ENCODE measurements at places on chromosomes 13 and 19. TPM values are rescaled to one million over a fixed set of nuclear protein-coding genes. Genes with fewer than 3 reads are reported as not detected.

FREM2 gene
- under 0.01 TPM for total RNA-seq

RXFP2 gene
- total RNA-seq: not detected

EEF1AKMT1 gene
- total RNA-seq: 4.6 TPM

ATXN8OS gene
- total RNA-seq: not detected

SIGLEC5 gene
- not detected for total RNA-seq

DNA sequence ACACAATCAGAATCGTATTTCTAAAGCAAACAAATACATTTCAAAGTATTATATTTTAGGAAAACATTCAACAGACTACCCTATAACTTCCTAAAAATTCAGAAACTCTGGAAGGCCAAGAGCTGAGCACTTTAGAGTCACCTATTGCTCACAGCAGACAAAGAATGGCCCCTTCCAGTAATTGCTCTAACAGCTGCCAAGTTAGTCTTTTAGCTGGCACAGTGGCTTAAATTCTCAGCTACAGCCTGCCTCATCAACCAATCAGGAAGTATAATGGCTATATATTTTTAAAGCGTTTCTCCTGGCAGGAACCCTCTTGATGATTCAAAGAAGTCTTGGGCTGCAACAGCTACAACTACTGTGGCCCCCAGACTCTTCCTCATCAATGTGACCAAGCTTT lies 14.9 kb upstream of the SLITRK5 start:
- peak; percentile 7 for DNase-seq

GRCh38 chr19:18760440-18761383 lies 30.4 kb downstream of the COMP start:
- DNase-seq: no peak

DNA sequence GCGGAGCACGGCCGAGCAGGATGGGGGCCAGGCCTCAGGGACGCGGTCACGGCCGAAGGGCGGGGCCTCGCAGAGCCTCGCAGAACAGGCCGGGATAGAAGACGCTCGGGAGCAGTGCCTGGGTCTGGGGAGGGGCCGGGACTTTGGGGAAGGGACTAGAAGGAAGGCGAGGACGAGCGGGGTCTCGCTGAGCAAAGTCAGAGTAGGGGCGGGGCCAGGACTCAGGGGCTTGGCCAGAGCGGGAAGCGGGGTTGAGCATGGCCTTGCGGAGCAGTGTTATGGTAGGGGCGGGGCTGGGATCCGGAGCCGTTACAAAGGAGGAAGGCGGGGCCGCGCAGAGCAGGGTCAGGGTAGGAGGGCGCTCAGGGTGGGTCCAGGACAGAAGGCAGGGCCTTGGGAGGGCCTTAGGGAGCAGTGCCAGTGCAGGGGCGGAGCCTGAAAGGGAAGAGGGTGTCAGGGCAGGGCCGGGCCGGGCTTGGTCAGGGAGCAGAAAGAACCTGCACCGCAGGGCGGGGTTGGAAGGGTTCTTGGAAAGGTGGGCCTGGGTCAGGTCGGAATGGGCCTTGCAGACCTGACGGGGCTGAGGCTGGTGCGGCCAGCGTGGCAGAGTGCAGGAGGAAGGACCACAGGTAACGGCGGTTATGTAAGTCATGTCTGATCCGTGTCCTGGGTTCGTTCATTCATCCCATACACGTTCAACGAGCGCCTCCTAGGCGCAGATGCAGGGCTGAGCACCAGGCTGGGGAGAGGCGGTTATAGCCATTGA lies 533 bp upstream of the ATP8B3 start:
- DNase-seq: peak; percentile 89

GRCh38 chr13:112103961-112104880 lies 37.3 kb downstream of the SOX1 start:
- DNase-seq: no peak

DNA sequence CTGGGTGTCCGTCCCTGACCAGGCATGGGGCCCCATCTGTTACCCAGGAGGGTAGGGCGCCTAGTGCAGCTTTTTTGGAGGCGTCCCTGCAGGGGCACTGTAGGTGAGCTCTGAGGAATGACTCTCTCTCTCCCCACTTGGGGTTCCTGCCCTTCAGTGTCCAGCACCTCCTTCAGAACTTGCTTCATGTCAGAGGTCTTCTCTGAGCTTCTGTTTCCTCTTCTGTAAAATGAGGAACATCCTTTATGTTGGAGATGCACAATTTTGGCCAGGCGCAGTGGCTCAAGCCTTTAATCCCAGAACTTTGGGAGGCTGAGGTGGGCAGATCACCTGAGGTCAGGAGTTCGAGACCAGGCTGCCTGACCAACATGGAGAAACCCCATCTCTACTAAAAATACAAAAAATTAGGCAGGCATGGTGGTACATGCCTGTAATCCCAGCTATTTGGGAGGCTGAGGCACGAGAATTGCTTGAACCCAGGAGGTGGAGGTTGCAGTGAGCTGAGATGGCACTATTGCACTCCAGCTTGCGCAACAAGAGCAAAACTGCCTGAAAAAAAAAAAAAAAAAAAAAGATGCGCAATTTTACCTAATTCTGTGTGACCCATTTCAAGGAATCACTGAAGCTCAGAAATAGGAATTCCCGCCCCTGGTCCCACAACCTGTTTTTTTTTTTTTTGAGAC lies 15.2 kb upstream of the PIK3R2 start:
- no peak for DNase-seq

DNA sequence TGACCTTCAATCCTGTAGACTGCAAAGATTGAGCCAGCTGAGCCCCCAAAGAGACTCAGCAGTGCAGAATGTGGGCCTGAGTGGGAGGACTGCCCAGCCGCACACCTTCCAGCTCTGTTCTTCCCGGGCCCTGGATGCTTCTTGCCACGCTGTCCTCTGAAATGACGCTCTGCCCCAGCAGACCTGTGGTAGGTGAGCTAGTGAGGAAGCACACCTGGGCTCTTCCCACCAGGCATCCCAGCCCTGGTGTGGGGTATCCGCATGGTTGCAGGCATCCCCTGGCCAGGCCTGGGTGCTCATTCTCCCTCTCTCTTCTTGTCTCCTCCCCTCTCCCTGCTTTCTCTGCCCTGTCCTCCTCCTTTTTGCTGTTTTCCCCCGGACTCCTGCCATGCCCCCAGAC lies 9.8 kb upstream of the MZF1 start:
- no peak for DNase-seq

DNA sequence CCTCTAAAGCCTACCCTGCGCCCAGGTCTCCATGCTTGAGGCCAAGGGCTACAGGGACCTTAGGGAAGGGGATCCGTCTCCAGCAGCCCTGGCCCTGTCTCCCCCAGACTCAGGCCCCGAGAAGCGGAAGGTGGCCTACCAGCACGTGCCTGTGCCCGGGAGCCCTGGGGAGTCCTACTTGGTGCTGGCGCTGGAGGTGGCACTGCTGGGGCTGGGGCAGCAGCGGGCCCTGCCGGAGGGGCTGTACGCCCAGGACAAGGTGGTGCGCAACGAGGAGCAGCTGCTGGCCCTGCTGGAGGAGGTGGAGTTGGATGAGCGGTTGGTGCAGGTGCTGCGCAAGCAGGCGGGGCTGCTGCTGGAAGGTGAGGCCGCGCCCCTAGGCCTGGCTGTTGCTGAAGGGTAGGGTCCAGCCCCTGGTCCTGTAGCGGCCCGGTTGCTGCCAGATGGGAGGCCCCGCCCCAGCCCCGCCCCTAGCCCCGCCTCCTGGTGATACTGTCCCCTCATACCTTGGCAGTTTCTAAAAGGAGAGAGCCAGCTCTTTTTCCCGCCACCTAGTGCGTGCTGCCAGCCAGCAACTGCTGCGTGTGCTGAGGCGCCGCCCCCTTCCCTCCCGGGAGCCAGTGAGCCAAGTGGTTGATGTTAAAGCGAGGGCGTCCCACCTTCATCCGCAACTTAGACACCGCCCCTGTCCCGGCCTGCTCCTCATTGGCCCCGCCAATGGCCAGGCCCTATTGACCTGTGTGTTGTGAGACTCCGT lies 22.6 kb downstream of the ZSWIM4 start:
- no peak for DNase-seq

DNA sequence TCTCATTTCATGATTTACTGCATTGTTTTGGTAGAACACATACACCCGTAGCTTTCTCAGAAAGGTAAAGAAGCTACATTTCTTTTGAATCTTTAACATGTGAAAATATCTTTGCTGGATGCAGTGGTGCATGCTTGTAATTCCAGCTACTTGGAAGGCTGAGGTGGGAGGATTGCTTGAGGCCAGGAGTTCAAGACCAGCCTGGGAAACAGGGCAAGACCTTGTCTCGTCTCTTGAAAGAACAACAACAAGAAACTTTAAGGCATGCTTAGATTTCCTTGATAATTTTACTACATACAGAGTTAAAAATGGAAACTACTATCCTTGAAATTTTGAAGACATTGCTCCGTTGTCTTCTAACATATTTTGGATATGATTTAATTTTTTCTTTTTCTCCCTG lies 7.7 kb downstream of the RNF113B start:
- no peak for DNase-seq

Measured in bronchial epithelial cell (primary cell).